CD8-positive, alpha-beta T cell (primary cell): ENCODE measurements at places on chromosomes 4 and X. TPM values are rescaled to one million over a fixed set of nuclear protein-coding genes. Genes with fewer than 3 reads are reported as not detected.

The SFRP2 gene
- total RNA-seq: not detected

The ARR3 gene
- total RNA-seq: not detected

The ZNF280C gene
- total RNA-seq: 4.4 TPM

The TMPRSS11A gene
- total RNA-seq: not detected

The SPANXA1 gene
- total RNA-seq: not detected

The DNAAF6 gene
- total RNA-seq: not detected

The MAGEB1 gene
- total RNA-seq: not detected

The SEPSECS gene
- total RNA-seq: 13.4 TPM
